ENCODE measurements at places on chromosomes 1 and 21. TPM values are rescaled to one million over a fixed set of nuclear protein-coding genes. Genes with fewer than 3 reads are reported as not detected.
A peak's percentile ranks its signal among the peaks of the same experiment; 100 is the strongest.

DNA sequence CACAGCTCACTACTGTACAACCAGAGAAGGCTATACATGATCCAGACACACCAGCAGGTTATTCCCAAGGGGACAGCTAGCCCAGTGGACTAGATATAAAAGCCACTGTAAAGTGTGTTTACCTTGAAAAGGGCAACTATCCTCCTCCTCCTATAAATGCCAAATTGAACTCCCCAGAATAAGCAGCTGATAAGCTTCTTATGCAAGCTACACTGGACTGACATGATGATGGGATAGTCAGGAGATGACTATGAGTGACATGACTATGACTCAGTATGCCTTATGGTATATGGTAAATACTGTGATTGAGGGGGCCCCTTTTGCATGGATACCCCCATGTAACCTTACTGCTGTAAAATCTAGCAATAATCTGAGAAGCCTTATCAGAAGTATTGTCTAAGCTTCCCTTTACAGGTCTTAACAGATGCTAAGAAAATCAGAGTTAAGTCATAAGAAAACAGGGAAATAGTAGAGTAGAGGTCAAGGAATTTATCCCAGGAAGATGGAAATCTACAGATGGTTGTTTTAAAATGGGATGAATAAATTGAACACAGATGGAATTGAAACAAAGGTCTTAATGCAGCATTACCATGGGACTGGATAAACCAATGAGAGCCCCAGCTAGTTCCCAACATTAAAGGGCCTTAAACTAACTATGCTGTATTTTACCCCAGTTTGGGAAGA lies 55.8 kb downstream of the TRIM33 start:
- DNase-seq: no peak

DNA sequence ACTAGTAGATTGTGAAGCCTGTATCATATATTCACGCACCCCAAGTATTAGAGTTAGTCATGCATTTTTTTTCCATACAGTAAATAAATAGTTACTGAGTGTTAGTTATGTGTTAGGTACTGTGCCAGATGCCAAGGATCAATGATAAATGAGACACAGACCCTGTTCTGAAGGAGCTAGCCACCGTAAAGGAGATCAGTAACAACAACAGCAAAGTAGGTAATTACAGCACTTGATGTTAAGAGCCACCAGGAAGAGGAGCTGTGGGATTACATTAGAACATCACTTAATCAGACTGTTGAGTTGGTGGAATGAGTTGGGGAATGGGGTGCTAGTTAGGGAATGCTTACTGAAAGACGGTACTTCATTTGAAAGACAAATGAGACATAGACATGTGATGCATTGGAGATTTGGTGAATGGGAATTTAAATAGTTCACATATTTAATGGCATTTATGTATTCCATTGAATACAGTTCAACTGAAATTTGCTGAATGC lies 21.0 kb downstream of the PRKAA2 start:
- no peak for DNase-seq

DNA sequence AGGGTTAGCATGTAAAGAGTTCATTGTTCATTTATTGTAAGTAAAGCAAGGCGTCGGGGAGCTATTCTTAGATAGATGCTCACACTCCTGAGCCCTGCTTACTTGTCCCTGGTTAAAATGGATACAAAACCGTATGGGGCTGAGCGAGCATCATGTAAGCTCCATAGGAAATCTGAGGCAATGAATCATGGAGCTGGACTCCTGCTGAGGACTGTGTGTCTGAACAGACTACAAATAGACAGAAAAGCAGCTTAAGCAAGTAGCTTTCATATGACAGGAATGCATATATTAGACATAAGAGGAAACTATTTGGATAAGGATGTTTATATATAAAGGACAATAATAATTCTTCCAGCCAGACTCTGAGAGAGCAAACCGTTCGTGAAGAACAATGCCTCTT lies 604.9 kb upstream of the PTBP2 start:
- DNase-seq: no peak

GRCh38 chr1:118998171-118998570 lies 10.0 kb upstream of the TBX15 start:
- DNase-seq: no peak

DNA sequence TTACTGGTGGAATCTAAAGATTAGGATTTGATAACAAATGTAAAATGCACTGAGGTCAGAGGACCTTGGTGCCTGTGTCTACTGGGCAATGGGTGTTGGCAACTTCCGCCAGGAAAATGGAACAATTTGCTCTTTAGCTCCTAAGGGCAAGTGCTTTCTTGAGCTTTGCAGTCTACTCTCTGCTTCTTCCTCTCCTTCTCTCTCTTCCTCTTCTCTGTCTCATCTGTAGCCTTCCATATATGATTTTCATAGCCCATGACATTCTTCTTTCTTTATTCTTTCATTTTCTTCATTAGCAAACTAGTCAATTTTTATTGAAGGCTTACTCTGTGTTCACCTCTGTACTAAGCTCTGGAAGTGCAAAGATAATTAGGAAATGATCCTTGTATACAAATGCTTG lies 35.5 kb downstream of the OVGP1 start:
- no peak for DNase-seq

DNA sequence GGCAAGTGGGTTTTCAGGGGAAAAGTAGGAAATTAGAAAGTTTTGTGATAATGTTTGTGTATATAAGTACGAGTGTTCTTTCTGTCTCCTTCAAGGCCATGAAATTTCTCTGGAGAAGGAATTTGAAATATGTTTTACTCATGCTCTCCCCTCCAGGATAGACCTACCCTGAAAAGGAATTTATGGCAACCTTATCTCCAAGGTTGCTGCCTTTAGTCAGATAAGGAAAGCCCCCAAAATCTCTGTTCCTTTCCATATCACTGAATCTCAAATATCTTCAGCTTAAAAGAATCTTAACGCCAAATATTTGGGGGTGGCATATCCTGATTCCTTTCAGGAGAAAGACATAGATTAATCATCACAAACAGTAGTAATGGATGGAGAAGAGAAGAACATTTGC lies 499 bp upstream of the C4BPB start:
- no peak for DNase-seq

DNA sequence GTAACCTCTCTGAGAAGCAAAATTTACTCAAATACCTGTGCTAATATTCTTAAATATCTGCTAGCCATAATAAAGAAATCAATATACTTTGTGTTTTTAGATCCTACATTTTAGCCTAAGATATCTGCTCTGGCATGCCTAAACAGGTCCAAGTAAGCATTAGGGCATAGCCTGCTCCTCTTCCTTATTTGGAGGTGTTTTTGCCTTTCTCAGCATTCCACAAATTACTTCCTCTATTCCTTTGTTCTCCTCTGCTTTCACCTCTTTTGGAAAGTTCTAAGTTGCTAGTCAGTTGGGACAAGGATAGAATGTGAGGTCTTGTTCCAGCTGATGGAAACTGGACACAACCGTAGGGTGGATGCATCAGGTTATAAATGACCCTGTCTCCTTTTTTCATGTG lies 7.2 kb upstream of the OR10X1 start:
- no peak for DNase-seq

GRCh38 chr1:205417870-205418635 lies 3.8 kb downstream of the LEMD1 start:
- no peak for DNase-seq

GRCh38 chr21:45531393-45532215 lies 10.6 kb downstream of the SLC19A1 start:
- no peak for DNase-seq

Gene BARHL2
- not detected for total RNA-seq

DNA sequence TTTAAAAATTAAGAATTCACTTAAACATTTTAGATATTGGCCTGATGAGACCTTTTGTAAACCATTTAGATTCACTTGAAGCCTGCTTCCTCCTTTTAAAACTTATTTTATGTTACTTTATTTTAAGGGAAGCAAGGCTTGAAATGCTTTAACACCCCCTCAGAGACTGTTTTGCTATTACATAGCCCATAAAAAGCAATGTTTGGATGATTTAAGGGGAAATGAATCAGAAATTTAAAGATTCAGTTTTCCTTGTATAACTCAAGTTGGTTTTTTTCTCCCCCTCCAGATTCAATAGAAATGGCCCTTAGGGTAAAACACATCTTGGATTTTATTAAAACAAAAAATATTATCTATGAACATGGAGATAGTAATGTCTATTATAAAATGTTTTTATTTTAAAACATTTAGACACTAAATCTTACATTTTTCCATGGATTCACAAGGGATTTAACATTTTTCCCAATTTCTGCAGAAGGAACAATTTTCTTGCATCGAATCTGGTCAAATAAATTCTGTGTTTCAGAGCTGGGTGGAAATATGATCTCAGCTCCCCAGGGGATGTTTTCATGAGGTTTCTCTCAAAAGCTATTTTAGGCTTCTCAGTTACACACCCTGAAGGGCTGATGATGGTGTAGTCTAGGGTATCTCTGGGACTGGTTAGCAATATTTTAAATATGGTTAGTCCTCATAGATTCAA lies 69.3 kb upstream of the WARS2 start:
- DNase-seq: no peak

- no peak for DNase-seq
Observed at GRCh38 chr1:119986007-119986497, 83.4 kb downstream of the NOTCH2 start.

Gene RNASEL
- 0.39 TPM for total RNA-seq

DNA sequence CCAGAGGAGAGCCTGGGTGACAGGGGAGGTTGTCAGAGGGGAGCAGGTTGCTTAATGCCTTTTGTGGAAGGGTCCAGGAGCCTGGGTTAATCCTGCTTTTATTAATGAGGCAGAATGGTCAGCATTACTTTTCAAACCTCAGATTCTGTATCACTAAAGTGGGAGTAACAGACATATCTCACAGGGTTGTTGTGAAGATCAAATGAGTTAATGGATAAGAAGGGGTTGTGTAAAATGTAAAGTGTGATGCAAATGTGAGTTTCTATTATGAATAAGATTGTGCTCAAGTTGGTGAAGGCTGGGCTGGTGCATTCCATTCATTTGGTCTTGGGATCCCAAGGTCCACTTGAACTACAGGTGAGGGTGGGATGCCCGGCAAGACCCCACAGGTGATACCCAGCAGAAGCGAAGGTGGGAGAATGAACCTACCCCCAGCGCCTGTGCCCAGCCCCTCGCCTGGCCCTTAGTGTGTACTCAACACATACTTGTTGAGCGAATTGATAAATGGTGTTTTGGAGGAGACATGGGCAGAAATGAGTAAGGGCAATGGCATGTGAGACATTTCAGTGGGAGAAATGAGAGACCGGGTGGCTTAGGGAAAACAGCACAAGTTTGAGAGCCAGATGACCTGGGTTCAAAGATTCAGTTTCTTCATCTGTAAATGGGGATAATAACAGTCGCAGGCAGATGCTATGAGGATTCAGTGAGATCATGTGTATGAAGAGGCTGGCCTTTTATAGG lies 6.2 kb downstream of the SLC26A9 start:
- no peak for DNase-seq

DNA sequence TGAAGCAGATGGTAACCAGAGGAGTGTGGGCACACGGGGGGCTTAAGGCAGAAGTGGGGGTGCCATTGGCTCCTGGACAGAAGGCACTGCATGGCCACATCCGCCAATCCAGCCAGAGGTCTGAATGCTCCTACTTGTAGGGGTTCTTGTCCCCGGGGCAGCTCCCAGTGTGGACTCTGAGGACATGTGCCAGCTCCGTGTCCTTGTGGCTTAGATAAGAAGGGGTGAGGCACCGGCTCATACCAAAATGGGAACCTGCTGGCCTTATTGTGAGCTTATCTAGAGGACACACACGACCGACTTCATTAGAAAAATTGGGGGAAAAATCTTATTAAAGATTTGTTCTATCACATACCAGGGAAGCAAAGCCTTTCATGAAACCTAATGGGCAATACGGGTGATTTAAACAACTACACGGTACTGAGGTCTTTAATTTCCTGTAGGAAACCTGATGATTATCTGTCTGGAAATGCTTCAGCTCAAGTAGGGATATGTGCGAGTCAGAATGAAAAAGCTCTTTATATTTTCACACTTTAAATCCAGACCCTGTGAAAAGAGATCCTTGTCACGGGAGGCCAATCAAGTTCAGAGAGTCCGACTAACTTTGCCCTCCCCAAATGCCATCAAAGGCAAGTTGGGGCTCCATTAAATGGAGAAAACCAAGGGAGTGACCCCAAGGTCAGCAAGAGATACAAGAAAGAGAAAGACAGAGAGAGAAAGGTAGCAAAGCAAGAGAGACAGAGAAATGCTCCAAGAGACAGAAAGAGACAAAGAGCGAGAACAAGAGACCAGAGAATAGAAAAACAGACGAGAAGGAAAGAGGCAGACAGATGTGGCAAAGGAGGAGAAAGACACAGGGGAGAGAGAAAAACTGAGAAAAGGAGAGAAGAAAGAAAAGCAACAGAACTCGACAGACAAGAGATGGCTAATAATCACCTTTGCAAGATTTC lies 14.1 kb upstream of the KCNN3 start:
- peak; percentile 45 for DNase-seq

DNA sequence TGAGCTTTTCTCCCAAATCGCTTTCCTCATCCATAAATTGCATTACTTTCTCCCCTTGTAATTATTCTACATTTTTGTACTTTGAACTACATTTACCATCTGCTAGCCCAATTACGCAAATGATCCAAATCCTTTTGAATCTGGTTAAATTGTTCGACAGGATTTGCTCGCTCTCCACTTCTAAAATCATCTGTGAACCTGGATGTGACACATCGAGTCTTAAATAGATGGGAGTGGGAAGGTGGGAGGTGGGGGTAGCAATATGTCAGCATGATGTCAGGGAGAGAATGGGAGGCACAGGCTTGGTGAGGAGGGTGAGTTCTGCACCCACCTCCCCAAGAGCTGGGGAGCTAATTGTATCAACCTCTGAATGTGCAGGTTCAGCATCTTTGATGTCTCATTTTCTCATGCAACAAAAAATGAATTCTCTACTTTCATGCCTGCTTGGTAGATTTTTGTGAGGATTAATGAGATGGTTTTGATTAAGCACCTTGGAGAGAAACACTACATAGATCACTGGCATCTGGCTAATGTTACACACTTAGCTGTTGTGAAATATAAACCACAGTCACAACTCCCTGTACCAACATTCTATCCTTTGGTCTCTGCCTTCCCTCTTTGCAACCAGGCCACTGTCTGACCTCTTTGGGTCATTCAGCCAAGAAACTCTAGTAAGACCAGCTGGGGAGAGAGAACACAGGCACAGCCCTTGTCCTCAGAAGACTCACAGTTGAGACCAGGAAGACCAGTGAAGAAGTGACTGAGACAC lies 165.1 kb downstream of the DAB1 start:
- no peak for DNase-seq

DNA sequence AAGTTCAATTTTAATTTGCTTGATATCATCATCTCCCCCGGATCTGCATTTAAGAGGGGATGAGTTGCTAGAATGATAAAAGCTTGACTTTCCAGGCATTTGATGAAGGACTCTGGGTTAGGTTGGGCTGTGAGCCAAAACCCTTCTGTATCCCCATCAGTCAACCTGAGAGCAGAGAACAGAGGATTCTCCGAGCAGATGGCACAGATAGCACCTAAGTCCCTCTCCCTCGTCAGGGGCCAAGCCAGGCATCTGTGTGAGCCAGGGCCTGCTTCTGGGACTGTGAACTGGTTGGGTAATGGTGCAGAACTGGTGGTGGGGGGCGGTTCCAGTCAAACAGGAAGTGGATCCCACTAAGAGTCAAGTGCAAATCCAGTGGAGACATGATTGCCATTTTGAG lies 205.8 kb downstream of the TNR start:
- no peak for DNase-seq

Data from dermis microvascular lymphatic vessel endothelial cell (primary cell).